ENCODE measurements at places on chromosomes 7 and 10.

GRCh38 chr7:115827305-115828045 is 203.1 kb downstream of the TFEC start:
- DNase-seq, result no peak

DNA sequence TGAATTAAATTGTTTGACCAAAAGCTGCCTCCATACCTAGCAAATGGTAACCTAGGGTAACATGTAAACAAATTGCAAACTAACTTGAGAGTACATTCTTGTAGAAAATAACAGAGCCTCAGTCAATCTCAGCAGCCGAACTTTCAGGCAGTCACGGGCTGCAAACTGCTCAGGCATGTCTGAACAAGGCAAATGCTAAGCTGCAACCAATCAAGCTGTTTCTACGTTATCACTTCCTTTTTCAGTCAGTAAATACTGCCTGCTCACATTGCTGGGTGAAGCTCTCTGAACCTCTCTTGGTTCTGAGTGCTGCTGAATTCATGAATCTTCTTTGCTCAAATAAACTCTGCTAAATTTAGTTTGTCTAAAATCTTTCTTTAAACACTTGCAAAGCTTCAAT is 1212.4 kb downstream of the SORCS1 start:
- no peak for DNase-seq

DNA sequence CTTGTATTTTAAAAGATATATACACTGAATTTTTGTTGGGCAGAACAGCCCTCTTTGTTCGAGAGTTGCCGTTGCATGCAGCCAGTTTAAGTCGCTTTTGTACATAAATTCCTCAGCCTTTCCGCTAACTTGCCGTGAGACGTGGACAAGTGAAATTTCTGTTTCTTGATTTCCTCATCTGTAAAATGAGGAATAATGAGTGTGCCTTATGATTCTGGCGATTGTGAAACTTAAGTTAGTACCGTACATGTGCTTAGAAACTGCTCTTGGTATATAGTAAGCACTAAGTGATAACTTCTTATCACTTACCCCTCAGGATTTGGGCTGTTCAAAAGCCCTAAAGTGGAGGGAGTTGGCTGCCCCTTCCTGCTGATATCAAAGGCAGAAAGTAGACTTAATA is 1.4 kb downstream of the CCNJ start:
- no peak for DNase-seq

DNA sequence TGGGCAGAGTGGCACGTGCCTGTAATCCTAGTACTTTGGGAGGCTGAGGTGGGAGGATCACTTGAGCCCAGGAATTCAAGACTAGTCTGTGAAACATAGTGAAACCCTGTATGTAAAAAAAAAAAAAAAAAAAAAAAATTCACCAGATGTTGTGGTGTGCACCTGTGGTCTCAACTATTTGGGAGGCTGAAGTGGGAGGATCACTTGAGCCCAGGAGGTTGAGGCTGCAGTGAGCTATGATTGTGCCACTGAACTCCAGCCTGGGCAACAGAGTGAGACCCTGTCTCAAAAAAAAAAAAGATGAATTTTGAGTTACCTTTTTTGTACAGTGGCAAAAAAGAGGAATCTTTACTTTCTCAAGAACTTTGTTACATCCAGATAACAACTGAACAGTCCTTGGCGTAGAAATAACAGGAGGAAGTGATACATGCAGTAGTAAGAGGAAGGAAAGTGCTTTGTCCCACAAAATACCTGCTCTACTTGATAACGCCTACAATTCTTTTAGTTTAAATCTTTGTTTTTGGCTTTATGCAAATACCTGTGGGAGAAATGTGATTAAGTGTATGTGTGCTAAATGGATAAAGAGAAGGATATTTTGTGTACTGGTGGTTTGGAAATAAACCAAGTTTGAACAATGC is 29.3 kb downstream of the SPAG6 start:
- DNase-seq, result no peak

GRCh38 chr10:110184398-110184797 is 23.0 kb upstream of the MXI1 start:
- no peak for DNase-seq

- no peak for DNase-seq
Observed at GRCh38 chr7:106520962-106521514, 139.9 kb downstream of the CCDC71L start.

DNA sequence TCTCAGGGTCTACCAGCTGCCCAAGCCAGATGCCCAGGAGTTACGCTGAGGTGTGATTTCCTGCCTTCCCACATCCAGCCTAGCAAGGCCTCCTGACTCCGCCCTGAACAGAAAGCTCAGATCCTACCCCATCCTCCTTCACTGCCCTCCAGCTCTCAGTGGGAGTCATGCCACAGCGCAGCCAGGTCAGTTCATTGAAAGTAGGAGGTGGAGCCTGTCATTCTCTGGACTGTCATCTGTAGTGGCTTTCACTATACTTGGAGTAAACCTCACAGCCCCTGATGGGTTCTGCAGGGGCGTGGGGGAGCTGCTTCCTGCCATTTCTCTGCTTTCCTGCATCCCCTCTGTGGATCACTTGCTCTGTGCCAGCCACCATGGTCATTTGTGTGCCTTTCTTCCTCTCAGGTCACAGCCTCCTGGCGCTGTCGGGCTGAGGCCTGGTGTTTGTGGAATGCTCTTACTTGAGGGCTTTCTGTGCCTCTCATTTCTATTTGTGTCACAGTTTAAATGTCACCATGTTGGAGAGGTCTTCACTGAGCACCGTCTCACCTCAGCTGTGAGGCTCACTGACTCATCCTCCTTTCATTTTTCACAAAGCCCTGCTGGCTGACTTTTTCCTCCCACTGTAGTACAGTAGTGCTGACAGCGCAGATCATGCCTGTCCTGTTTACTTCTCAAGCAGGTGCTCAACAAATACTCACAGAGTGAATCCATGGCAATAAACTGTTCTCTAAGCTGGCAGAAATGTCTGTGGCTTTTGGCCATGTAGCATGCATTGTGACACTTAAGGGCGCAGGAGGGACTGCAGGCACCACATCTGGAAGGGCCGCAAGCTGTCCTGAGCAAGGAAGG is 61.0 kb upstream of the TMEM248 start:
- DNase-seq, result no peak

DNA sequence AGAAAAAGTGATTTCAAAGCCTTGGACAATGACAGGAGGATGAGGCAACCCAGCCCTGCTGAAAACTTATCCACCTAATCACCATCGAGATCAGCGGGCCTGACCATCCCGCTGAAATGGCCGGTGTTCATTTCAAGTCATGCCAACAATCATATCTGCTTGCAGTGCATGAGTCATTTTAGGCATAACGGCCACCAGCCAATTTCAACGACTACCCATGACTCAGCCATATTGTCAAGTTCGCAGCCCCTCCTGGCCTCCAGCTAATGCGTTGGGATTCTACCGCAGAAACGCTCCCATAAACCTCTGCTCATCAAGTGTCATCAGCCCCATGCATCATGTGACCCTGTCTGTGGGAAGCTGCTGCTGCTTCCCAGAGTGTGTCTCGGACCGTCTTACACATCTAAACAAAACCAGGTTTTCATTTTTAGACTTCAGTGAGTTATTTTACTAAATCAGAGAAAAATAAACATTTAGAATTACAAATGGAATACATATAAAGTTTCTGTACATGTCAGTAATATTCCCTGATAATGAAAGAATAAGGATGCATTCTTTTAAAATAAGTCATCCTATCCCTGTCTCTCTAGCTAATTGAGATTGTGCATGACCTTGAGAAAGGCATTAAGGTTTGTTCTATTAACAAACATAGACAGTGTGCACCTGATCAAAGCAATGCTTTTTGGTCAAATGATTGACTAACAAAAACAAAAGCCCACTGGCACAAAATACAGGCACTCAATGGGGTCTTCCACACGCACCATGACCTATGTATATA is 188.9 kb downstream of the ADAM12 start:
- DNase-seq, result no peak
